Activated CD4-positive, alpha-beta memory T cell treated with anti-CD3 and anti-CD28 coated beads, Interleukin-2, amount 10 ng/mL, durations not matched to agents 7 days and 5 days (primary cell): ENCODE measurements at places on chromosomes 4 and X. TPM values are rescaled to one million over a fixed set of nuclear protein-coding genes. Genes with fewer than 3 reads are reported as not detected.

BOD1L1 gene
- 34.8 TPM for total RNA-seq

DNA sequence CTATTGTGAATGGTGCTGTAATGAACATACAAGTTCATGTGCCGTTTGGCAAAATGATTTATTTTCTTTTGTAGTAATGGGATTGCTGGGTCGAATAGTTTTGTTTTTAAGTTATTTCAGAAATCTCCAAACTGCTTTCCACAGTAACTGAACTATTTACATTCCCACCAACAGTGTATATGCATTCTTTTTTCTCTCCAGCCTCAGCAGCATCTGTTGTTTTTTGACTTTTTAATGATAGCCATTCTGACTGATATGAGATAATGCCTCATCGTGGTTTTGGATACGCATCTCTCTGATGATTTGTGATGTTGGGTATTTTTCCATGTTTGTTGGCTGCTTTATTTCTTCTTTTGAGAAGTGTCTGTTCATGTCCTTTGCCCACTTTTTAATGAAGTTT, 246.3 kb upstream of the ADGRL3 start:
- H3K36me3 ChIP-seq: no peaks in the 10 kb centered on the region
- H3K27me3 ChIP-seq: no peaks in the 10 kb centered on the region
- no peak overlapping the region for H3K27ac ChIP-seq
- DNase-seq: no peak
- H3K4me3 ChIP-seq: no peak overlapping the region

GRCh38 chrX:135384161-135384836, 37.4 kb upstream of the SMIM10L2A start:
- H3K27me3 ChIP-seq: no peaks in the 10 kb centered on the region
- H3K36me3 ChIP-seq: peaks cover 12% of the 10 kb centered on the region
- peak overlapping the region; percentile 80 for H3K27ac ChIP-seq

DNA sequence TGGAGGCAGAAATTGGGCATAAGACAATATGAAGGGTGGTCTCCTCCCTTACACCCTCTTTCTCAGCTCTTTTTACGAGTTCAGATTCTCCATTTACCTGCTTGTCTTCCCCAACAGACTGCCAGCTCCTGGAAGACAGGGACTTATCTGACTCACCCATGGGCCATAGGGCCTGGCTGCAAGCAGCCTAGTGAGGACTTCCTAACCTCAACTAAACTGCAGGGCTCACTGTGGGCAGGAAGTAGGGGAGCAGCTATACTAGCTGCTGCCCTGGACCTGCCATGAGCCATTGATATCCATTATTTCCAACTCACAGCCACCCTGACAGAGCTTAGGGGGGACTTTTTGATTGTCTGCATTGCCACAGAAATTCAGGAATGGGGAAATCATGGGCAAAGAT, 11.5 kb upstream of the ZNF718 start:
- no peak overlapping the region for H3K4me3 ChIP-seq
- H3K27ac ChIP-seq: no peak overlapping the region
- no peaks in the 10 kb centered on the region for H3K4me1 ChIP-seq
- DNase-seq: no peak

RIBC1 gene
- 1.1 TPM for total RNA-seq

ZDHHC15 gene
- not detected for total RNA-seq

GRCh38 chrX:18951032-18951431, 32.9 kb downstream of the PHKA2 start:
- H3K27me3 ChIP-seq: no peaks in the 10 kb centered on the region
- H3K4me3 ChIP-seq: no peak overlapping the region
- peaks cover 9% of the 10 kb centered on the region for H3K36me3 ChIP-seq
- no peak overlapping the region for H3K27ac ChIP-seq
- DNase-seq: no peak

VCX3A gene
- not detected for total RNA-seq

GRCh38 chrX:107750263-107750662, 25.3 kb downstream of the TSC22D3 start:
- peaks cover 1% of the 10 kb centered on the region for H3K4me1 ChIP-seq
- no peak overlapping the region for H3K4me3 ChIP-seq
- H3K27ac ChIP-seq: no peak overlapping the region
- no peaks in the 10 kb centered on the region for H3K27me3 ChIP-seq

DNA sequence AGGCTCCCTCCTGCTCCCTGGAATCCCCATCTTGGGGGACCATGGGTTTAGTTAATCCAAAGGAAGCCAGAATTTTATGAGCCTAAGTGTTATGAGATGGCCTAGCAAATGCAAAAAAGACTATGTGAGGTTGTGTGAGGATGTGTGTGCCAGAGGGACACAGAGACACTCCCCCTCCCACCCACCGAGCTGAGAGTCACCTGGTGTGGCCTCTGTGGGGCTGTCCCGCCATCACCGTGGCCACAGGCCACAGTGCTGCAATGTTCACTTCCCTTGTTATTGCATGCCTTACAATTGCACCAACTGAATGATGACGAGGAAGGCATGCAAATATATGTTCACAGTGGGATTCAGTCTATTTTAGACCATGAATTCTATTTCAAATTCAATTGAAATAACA, 601 bp upstream of the FGFBP2 start:
- H3K27me3 ChIP-seq: peaks cover 28% of the 10 kb centered on the region
- DNase-seq: peak; percentile 46
- H3K36me3 ChIP-seq: no peaks in the 10 kb centered on the region

SH3BP2 gene
- total RNA-seq: 77.0 TPM

- no peak overlapping the region for H3K4me3 ChIP-seq
- no peaks in the 10 kb centered on the region for H3K27me3 ChIP-seq
- peaks cover 3% of the 10 kb centered on the region for H3K36me3 ChIP-seq
- H3K27ac ChIP-seq: peak overlapping the region; percentile 74
Observed at GRCh38 chr4:25938787-25939186, 24.8 kb downstream of the SMIM20 start.

- no peak overlapping the region for H3K4me3 ChIP-seq
- H3K27me3 ChIP-seq: no peaks in the 10 kb centered on the region
- peaks cover 35% of the 10 kb centered on the region for H3K4me1 ChIP-seq
- DNase-seq: no peak
Observed at GRCh38 chr4:105061731-105062130, 84.9 kb upstream of the TET2 start.

DNA sequence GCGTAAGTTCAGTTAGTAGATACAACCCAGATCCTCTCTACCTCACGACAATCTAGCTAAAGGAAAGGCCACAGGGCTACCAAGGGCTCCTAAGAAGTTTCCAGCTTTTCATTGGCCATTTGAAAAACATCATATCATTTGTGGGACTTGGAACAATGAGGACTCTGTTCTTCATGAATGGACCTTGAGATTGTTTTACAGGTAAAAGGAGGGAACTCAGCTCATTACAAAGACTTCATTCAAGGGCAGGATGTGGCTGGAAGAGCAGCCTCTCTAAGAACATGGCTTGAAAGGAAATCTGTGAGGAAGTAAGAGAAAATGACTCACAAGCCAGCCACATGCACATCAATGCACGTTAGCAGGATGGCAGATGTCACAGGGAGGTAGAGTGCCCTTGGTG, 105.9 kb upstream of the SLC7A11 start:
- H3K27ac ChIP-seq: no peak overlapping the region
- no peak overlapping the region for H3K4me3 ChIP-seq
- no peak for DNase-seq
- no peaks in the 10 kb centered on the region for H3K27me3 ChIP-seq
